ENCODE measurements at places on chromosomes 13 and 19.
A peak's percentile ranks its signal among the peaks of the same experiment; 100 is the strongest.

- no peak for DNase-seq
Observed at GRCh38 chr13:74444864-74445479, 310.8 kb upstream of the KLF12 start.

- DNase-seq: no peak
Observed at GRCh38 chr19:3071768-3072167, 9.5 kb upstream of the TLE5 start.

GRCh38 chr13:25420161-25420560 lies 48.4 kb downstream of the ATP8A2 start:
- DNase-seq: no peak

DNA sequence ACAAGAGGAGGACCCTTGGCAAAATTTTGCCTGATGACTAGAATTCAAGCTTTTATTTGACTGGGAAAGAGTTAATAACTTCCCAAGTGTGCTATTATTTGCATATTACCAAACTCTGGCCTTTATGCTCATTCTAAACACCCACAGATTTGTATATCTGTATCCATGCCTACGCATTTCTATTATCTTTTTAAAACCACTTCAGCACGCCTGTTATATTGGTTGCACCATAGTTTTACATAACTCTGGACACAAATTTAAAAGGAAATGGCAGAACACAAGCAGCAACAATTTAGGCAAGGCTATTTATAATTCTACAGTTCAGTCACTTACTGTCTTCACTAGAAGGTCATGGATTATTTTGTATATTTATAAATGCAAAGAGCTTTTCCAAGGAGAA lies 3.7 kb upstream of the RASL11A start:
- no peak for DNase-seq

DNA sequence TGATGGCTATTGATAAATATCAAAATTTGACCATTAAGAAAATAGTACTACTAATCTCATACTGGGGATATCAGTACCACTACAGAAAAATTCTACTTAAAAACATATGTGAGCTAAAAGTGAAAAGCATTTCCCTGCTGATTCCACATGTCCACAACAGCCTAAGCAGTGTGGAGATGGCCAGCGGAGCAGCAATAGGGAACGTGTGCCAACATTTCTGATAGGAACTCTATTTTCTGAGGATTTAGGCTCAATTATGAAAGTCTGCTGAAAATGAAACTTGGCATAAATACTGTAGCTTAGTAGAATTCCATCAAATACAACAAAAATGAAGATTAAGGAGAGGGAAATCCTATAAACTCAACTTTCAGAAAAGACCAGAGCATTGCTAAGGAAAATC lies 311.6 kb downstream of the ENOX1 start:
- DNase-seq: no peak

- no peak for DNase-seq
Observed at GRCh38 chr19:37987356-37988332, 80.6 kb downstream of the SIPA1L3 start.

- no peak for DNase-seq
Observed at GRCh38 chr13:25756912-25757311, 294.9 kb downstream of the SHISA2 start.

GRCh38 chr13:35554972-35555623 lies 78.6 kb upstream of the MAB21L1 start:
- DNase-seq: no peak

DNA sequence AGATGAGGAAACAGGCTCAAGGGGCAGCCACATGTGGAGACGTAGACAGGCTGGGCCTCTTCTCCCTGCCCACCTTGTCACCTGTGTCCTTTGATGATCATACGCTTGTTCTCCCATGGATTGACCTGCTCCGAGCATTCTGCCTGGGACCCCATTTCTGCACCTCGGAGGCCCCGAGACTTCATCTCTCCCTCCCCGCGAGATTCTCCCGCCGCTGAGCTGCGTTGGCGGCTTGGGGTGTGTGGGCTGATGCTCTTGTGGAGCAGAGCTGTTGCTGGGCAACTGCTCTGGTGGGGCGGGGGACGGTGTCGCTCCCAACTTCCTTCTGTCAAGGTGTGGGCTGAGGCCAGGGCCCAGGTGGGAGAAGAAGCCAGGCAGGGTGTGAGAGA lies 22.1 kb downstream of the MAST3 start:
- DNase-seq: peak; percentile 73

GRCh38 chr13:32246468-32246867 lies 68.7 kb downstream of the ZAR1L start:
- DNase-seq: peak; percentile 65

GRCh38 chr13:71798707-71799106 lies 68.3 kb downstream of the DACH1 start:
- no peak for DNase-seq

DNA sequence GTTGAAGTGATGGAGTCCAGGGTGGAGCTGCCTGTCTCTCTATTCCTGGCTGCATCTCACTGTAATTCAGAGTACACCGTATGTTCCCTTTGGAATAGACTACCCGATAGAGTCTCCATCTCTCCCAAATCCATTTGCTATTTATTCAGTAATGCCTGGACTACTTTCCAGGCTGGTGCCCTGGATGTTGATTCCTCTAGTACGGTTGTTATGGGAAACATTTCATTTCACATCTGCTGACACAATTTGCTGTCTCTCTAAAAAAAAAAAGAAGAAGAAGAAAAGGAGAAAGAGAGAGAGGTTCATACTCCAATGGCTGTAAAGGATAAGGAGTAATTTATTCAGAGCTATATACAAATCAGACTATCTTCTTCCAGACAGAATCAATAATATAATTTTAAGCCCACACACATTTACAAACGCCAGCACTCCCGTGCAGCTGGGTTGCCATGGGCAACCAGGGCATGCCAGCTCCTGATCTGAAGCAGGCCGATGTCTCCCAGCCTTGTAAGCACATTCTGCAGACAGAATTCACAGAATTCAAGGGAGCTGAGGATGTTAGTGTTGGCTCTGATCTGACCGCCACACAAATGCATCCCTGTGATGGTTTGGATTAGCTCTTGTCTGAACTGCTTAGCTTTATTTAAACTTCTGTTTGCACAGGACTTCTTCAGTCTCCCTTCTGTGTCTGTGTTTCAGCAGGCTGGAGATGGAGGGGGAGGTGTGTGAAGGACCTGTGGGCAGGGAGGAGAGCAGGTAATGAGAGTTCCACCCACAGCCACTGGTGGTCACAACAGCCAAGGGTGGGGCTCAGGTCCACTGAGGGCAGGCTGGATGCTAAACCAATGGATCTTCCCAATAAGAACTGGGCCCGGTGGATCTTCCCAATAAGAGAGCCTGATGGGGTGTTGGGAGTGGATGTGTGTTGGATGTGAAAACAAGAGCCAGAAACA lies 66.0 kb downstream of the TEX26 start:
- DNase-seq: no peak

GRCh38 chr13:50467156-50468110 lies 376.1 kb downstream of the DLEU7 start:
- DNase-seq: no peak

- no peak for DNase-seq
Observed at GRCh38 chr13:35810321-35810720, 320.9 kb downstream of the DCLK1 start.

GRCh38 chr19:45344621-45345505 lies 4.3 kb downstream of the KLC3 start:
- no peak for DNase-seq

DNA sequence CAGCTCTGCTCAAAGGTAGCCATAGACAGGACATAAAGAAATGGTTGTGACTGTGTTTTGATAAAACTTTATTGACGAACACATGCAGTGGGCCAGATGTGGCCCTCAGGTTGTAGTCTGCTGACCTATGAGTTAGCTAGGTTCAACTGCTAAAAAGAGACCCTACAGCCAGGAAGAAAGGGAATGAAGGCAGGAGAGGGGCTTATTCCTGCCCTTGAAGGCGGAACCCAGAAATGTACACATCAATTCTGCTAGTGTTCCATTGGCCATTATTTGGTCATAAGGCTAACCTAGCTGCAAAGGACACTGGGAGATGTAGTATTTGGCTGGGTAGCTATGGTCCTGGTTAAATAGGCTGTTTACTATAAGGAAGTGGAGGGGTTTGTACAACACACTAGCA lies 18.0 kb downstream of the APBA3 start:
- no peak for DNase-seq

DNA sequence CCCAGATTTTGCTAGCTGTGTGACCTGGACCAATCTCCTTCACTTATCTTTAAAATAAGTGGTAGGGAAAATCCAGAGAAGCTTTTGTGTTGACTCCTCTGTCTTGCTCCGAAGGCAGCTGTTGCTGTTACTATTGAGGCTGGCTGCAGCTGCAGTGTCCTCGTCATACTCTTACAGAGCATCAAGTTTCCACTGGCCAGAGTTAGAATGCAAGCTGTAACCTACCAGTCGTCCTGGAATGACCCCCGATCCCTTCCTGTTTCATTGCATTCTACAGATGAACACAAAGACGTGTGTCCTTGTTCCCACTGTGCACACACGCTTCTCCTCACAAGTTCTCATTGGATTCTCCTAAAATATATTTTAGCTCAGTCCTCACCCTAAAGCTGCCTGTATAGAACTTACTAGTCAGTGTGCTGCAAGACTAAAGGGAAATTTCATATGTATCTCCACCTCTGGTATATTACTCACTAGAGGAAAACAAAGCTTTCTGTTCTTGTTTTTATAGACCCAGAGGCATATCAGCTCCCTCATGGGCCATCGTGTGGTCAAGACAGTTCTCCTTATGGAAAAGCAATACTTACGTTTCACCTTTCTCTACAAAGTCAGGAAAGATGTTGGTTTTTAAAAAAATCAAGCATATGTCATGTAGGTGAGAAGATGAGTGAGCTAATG lies 589.8 kb downstream of the LMO7 start:
- DNase-seq: no peak

GRCh38 chr13:111923439-111923838 lies 143.5 kb upstream of the SOX1 start:
- no peak for DNase-seq

DNA sequence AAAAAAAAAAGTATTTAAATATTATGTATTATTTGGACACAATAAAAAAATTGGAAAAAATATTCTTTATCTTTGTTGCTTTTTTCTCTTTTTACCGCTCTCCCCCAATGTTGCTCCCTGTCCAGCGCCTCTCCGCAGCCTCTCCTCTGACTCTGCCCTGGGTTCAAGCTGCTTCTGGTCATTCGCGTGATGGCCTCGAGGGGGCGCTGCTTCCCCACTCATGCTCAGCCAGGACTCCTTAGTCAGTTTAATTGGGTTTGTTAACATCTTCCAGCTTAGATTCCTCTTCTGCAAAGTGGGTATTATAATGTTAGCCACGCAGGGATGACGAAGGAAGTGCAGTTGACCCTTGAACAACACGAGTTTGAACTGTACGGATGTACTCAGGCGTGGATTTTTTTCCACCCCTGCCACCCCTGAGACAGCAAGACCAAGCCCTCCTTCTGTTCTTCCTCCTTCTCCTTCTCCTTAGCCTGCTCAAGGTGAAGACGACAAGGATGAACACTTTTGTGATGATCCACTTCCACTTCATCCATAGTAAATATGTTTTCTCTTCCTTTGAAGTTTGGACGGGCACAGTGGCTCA lies 4.9 kb upstream of the NWD1 start:
- peak; percentile 79 for DNase-seq

- no peak for DNase-seq
Observed at GRCh38 chr19:33159149-33159548, 27.2 kb downstream of the WDR88 start.

GRCh38 chr19:3658004-3658869 lies 31.6 kb upstream of the CACTIN start:
- no peak for DNase-seq
